Effector memory CD4-positive, alpha-beta T cell (primary cell): ENCODE measurements at places on chromosomes 2 and 18.

DNA sequence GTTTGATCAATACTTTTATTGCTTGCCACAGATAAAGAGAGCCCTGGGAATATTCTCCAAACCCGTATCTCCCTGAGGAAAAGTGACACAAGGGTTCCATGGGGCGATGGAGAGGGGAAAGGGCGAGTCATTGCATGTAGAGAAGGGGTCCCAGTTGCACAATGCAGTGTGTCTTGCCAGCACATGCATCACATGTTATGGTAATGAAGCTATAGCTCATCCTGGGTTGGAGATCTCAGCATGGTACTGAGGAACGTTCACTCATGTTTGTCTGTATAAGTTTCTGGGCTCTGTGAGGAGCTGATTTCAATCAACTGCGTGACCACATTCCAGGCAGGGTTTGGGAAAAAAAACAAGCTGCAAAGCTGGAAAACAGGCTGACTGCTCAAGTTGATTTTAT, 220.7 kb upstream of the MC4R start:
- no peak for DNase-seq
- no peak overlapping the region for H3K27ac ChIP-seq
- H3K27me3 ChIP-seq = no peaks in the 10 kb centered on the region
- no peaks in the 10 kb centered on the region for H3K4me1 ChIP-seq
- H3K4me3 ChIP-seq = no peak overlapping the region

DNA sequence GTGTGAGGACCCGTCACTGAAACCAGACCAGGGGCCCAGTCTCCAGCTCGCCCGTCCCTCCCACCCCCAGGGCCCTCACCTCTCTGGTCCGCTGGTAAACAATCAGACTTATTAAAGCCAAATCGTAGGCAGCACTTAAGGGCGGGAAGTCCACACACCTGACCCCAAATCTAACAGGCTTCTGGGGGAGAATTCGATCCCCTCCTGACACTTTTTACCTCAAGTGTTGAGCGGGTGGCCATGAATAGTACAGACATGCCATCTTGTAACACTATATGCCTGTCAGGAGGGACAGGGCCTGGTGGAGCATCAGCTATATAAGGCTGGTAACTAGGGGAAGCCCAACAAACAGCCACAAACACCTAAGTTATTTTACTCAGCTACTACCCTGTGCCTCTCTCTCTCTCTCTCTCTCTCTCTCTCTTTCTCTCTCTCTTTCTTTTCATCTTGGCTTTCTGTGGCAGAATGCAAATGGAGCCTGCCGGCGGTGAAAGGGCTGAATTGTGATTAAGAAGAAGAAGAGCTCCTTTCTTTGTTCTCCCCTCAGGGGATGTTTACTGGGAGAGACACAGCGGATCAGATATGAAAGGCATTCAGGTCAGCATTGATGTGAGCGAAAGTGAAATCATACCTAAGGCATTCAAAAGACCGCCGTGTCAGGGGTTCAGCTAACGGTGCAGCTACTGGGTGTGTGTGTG, 9.5 kb downstream of the ZEB2 start:
- no peaks in the 10 kb centered on the region for H3K4me1 ChIP-seq
- H3K27ac ChIP-seq = no peak overlapping the region
- H3K27me3 ChIP-seq = peaks cover 10% of the 10 kb centered on the region
- H3K4me3 ChIP-seq = no peak overlapping the region
- no peaks in the 10 kb centered on the region for H3K36me3 ChIP-seq

DNA sequence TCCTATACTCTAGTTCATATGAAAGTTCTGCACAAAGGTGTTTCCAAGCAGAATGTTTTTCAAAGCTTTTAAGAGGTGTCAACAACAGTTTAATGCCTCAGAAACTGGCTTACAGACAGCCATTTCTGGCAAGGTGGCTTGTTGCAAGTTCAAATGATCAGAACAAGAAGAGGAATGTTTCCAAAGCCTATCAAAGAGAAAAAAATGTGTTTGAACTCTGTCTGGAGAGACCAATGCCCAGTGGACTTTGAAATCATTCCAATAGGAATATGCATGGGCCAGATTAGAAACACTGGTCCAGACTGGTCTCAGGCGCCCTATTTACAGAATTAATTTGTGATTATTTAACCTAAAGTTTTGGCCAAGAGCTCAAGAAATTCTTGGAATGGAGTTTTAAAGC, 106.2 kb downstream of the CPS1 start:
- H3K27ac ChIP-seq = no peak overlapping the region
- H3K4me1 ChIP-seq = no peaks in the 10 kb centered on the region
- H3K4me3 ChIP-seq = no peak overlapping the region
- H3K27me3 ChIP-seq = no peaks in the 10 kb centered on the region
- no peak for DNase-seq

GRCh38 chr2:20674309-20674965, 7.5 kb downstream of the GDF7 start:
- no peak overlapping the region for H3K4me3 ChIP-seq
- no peak for DNase-seq
- no peak overlapping the region for H3K27ac ChIP-seq
- H3K27me3 ChIP-seq = peaks cover 23% of the 10 kb centered on the region
- H3K36me3 ChIP-seq = no peaks in the 10 kb centered on the region

- DNase-seq = no peak
- H3K36me3 ChIP-seq = no peaks in the 10 kb centered on the region
- no peak overlapping the region for H3K27ac ChIP-seq
- H3K4me1 ChIP-seq = peaks cover 6% of the 10 kb centered on the region
- no peak overlapping the region for H3K4me3 ChIP-seq
- H3K27me3 ChIP-seq = no peaks in the 10 kb centered on the region
These were observed 665.4 kb downstream of the BCL11A start for GRCh38 chr2:59888015-59888414.

DNA sequence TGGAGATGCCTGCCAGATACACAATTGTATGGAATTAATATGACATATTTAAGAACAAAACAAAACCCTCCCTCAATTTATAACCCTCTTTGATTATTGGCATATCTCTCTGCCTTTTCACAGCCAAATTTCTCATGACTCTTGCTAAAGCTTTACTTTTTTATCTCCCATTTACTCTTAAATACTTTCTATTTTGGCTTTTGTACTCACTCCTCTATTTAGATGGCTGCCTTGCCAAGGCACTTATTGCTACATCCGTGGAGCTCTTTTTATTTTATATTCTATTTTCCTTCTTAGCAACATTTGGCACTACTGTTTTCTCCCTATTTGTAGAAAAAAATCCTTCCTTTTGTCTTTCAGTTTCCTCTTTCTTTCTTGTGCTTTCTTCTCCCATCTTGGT, 466.4 kb upstream of the CWC22 start:
- DNase-seq = no peak
- no peaks in the 10 kb centered on the region for H3K27me3 ChIP-seq
- no peak overlapping the region for H3K27ac ChIP-seq
- no peaks in the 10 kb centered on the region for H3K4me1 ChIP-seq

DNA sequence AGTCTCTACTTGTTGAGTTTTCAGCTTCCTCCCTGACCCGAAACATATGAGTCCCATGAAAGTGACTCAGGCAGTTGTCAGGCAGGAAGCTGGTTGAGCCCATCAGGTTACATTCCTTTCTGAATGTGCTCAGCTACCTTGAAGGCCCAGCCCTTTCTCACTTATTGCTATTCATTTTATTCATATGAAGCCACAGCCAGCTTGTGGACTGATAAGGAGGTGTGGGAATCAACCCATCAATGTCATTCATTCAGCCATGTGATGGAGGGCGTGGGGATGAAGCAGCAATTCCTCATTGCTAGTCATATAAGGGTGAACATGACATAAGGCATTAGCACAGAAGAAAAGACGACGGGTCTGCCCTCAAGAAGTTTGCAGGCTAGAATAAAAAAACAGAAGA, 5.3 kb upstream of the VPS4B start:
- H3K27ac ChIP-seq = no peak overlapping the region
- no peaks in the 10 kb centered on the region for H3K4me1 ChIP-seq
- no peaks in the 10 kb centered on the region for H3K36me3 ChIP-seq
- H3K27me3 ChIP-seq = no peaks in the 10 kb centered on the region
- H3K4me3 ChIP-seq = no peak overlapping the region

DNA sequence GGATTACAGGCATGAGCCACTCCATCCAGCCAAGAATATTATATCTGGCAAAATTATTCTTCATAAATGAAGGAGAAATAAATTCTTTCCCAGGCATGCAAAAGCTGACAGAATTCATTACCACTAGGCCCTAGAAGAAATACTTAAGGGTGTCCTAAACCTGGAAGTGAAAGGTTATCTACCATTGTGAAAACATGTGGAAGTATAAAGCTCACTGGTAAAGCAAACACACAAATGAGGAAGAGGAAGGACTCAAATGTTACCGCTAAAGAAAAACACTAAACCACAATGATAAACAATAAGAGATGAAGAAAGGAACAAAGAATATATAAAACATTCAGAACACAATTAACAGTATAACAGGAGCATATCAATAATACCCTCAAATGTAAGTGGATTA, 171.8 kb downstream of the CAMKMT start:
- no peaks in the 10 kb centered on the region for H3K4me1 ChIP-seq
- no peak overlapping the region for H3K27ac ChIP-seq
- no peaks in the 10 kb centered on the region for H3K36me3 ChIP-seq
- H3K27me3 ChIP-seq = no peaks in the 10 kb centered on the region
- no peak for DNase-seq
- no peak overlapping the region for H3K4me3 ChIP-seq

DNA sequence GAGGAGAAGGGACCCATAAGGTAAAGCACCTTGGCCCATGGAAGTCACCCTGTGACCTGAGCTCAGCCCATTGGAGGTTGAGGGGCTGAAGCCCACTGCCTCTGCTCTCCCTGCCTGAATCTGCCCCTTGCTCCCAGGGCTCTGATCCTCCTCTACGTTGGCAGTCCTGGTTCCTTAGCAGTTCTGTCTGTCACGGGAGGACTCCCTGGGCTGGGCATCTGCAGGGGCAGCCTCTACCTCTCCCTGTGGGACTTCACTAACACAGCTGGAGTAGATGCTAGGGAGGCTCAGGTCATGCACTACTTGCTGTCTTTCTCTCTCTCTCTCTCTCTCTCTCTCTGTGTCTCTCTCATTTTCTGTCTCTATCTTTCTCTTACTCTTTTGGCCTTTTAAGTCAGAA, 8.7 kb downstream of the GYPC start:
- H3K4me1 ChIP-seq = peaks cover 47% of the 10 kb centered on the region
- H3K4me3 ChIP-seq = no peak overlapping the region
- peaks cover 7% of the 10 kb centered on the region for H3K36me3 ChIP-seq
- no peak for DNase-seq
- H3K27me3 ChIP-seq = no peaks in the 10 kb centered on the region

- no peak for DNase-seq
- no peaks in the 10 kb centered on the region for H3K27me3 ChIP-seq
- no peak overlapping the region for H3K4me3 ChIP-seq
- H3K27ac ChIP-seq = no peak overlapping the region
- no peaks in the 10 kb centered on the region for H3K4me1 ChIP-seq
- H3K36me3 ChIP-seq = no peaks in the 10 kb centered on the region
These were observed 86.2 kb upstream of the HS6ST1 start for GRCh38 chr2:128404709-128405466.

DNA sequence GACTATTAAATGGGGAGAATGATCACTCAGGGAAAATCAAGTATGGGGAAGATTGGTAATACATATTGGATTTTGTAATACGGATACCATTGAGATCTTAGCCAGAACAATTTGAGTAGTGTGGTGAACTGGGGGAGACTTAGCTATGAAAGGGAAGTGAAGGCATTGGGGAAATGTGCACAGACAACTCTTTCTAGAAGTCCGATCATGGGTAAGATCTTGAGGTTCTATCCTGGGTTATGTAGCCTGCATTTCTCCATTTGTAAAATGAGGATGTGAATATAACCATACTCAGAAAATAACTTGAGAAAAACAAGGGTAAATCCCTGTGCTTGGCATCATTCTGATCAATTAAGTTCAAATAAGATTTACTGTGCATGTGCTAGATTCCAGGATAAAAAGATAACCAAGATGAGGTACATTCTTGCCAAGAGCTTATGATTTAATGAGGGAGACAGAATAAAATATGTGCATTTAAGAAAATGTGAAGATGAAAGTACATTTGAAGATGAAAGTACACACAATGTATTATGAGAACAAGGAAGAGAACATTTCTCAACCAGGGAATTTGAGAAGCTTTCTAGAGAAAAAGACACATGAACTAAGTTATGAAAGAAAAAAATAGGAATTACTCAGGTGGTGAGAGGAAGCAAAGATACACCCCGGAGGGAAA, 49.5 kb downstream of the SLC40A1 start:
- no peak overlapping the region for H3K4me3 ChIP-seq
- no peak for DNase-seq
- no peak overlapping the region for H3K27ac ChIP-seq
- no peaks in the 10 kb centered on the region for H3K4me1 ChIP-seq
- H3K36me3 ChIP-seq = no peaks in the 10 kb centered on the region

DNA sequence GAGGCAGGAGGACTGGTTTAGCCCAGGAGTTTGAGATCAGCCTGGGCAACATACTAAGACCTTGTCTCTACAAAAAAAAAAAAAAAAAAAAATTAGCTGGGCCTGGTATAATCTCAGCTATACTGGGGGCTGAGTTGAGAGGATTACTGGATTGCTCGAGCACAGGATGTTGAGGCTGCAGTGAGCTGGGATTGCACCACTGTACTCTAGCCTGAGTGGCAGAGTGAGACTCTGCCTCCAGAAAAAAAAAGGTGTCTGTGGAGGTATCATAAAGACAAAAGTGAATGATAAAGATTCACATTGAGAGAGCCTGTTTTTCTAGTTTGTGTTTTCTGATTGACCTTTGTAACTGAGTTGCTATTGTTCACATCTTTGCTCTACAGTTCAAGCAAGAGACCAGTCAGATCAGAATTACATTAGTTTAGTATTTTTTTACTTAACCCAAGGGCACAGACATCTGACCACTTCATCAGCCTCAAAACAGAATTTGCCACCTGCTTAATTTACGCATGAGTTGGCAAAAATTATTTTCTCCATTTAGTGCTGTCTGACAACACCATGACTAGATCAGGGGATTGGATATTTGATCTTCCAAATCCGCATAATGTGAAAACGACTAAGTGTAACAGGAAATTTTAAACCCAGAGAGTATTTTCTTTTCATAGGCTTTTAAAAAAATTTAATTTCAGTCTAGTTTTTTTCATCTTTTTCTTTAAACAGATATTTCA, 271.0 kb downstream of the TGIF1 start:
- H3K27ac ChIP-seq = no peak overlapping the region
- H3K36me3 ChIP-seq = no peaks in the 10 kb centered on the region
- no peak for DNase-seq
- H3K27me3 ChIP-seq = peaks cover 5% of the 10 kb centered on the region

DNA sequence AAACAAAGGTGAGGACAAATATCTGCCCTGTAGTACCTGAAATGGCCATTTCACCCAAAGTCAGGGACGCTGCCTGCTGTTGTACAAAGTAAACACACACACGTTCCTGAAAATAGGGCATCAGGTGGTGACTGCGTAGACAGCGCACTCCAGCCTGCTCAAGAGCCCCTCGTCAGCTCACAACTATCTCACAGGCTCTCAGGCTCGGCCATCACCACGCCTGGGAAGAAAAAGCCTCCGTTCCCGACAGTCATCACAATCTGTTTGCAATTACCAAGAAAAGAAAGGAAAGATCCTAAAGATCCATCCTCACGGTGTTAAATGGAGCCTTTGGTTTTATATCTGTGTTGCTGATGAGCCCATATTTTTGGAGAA, 230.2 kb downstream of the ZNF516 start:
- no peaks in the 10 kb centered on the region for H3K27me3 ChIP-seq
- H3K27ac ChIP-seq = no peak overlapping the region
- H3K4me3 ChIP-seq = no peak overlapping the region
- no peaks in the 10 kb centered on the region for H3K36me3 ChIP-seq
- H3K4me1 ChIP-seq = no peaks in the 10 kb centered on the region
